ENCODE measurements at places on chromosomes 13 and 19. TPM values are rescaled to one million over a fixed set of nuclear protein-coding genes. Genes with fewer than 3 reads are reported as not detected.

GRCh38 chr19:15292140-15292539 is 40.2 kb downstream of the BRD4 start:
- DNase-seq, result no peak

DNA sequence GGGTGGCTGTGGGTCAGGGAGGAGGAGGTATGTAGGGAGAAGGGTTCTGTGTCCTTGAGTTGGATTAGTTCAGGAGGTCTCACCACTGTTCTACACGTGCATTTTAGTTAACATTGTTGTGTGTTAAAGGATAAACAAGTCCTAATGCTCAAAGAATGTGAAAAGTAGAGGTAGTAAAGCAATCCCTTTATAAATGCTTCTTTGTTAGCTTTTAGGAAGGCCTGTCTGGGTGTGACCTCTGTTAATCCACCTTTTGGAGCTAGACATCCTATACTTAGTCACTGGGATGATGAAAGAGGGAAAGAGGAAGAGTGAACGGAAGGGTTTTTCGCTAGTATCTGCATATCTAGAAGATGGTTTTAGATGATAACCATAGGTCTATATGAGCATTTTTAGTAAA is 42.2 kb upstream of the FLT1 start:
- no peak for DNase-seq

Gene TPTE2
- total RNA-seq, result 0.44 TPM

- DNase-seq, result peak; percentile 70
Observed at GRCh38 chr19:46546194-46546896, 50.7 kb upstream of the PNMA8B start.

Gene ERCC5
- total RNA-seq, result 69.5 TPM

- DNase-seq, result no peak
Observed at GRCh38 chr19:29704562-29705558, 10.2 kb downstream of the C19orf12 start.

Data from ureter (tissue), 1 donor.